Urinary bladder (tissue), 4 donors: ENCODE measurements at places on chromosomes 11 and 22. TPM values are rescaled to one million over a fixed set of nuclear protein-coding genes. Genes with fewer than 3 reads are reported as not detected.

The IGLL1 gene
- not detected for polyA plus RNA-seq

The KRTAP5-11 gene
- polyA plus RNA-seq, result not detected

The PATE2 gene
- not detected for polyA plus RNA-seq

The MYO7A gene
- polyA plus RNA-seq, result 4.2 TPM

The SLC22A9 gene
- polyA plus RNA-seq, result not detected

The TRIM64C gene
- polyA plus RNA-seq, result not detected

The MDK gene
- polyA plus RNA-seq, result 58.3 TPM

The C1QTNF4 gene
- polyA plus RNA-seq, result 7.1 TPM

The CECR2 gene
- polyA plus RNA-seq, result 0.51 TPM

The SMTNL1 gene
- not detected for polyA plus RNA-seq
